ENCODE measurements at places on chromosomes 11 and 22.
A peak's percentile ranks its signal among the peaks of the same experiment; 100 is the strongest.

- no peak for DNase-seq
Observed at GRCh38 chr22:48053486-48053885, 1291.0 kb downstream of the TBC1D22A start.

DNA sequence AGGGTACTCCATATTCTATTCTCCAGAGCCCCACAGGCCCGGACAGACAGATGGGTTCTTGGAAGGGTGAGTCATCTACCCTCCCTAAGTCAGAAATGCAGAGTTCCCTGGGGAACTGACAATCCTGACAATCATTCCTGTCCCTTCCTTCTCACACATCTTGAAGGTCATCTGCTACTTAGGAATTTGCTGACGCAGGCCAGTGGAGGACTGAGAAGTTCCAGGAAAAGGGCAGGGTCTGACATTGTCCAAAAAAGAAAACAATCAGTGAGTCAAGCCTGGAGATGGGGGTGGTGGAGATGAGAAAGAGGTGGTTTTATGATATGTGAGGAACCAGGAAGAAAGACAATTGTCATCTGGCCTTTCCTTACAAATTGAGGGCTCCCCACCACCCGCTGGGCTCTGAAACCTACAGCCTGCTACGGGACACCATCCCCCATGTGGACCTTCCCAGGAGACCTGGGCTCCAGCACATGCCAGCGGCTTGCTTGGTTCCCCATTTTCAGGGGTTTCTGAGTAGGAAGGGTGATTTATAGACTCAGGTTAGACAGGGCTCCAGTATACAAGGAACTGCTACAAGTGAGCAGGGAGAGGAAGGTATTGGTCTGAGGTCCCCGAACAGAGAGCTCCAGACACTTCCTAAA is 12.9 kb downstream of the CD59 start:
- no peak for DNase-seq

DNA sequence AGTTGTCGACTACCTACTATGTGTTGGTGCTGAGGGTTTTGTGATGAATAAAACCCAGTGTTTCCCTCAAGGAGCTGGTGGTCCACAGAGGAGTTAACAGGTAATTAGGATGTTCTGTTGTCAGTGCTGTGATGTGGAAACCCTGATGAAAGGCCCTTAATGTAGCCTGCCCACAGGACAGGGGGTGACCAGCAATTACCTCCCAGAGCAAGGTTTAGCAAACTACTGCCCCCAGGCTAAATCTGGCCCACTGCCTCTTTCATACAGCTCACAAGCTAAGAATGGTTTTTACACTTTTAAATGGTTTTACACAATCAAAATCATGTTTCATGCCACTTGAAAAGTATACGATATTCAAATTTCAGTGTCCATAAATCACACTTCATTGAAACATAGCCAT is 536.2 kb downstream of the MIAT start:
- DNase-seq = no peak

GRCh38 chr22:49975543-49976389 is 15.2 kb downstream of the PIM3 start:
- DNase-seq = no peak

DNA sequence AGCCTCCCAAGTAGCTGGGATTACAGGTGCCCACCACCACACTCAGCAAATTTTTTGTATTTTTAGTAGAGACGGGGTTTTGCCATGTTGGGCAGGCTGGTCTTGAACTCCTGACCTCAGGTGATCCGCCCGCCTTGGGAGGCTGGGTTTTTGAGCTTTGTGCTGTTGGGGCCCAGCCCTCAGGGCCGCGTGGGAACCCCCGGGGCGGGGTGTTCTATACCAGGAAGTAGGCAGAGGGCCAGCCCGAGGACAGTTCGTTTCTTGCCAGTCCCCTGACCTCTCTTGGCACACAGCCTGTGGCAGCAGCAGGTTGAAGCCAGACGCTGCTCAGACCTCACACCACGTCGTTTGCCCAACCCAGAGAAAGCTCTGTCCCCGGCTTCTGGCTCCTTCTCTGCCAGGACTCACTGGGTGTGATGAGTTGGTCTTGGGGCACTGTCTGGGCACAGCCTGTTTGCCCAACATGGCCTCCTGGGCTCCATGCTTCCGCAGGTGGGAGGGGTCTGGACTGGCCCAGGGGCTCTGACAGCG is 24.9 kb upstream of the CHKA start:
- peak; percentile 56 for DNase-seq

- DNase-seq = no peak
Observed at GRCh38 chr11:70418130-70418529, 19.8 kb downstream of the CTTN start.

GRCh38 chr11:77073328-77074001 is 6.7 kb downstream of the CAPN5 start:
- DNase-seq = no peak

GRCh38 chr22:35506259-35506570 is 34.4 kb upstream of the RASD2 start:
- no peak for DNase-seq

DNA sequence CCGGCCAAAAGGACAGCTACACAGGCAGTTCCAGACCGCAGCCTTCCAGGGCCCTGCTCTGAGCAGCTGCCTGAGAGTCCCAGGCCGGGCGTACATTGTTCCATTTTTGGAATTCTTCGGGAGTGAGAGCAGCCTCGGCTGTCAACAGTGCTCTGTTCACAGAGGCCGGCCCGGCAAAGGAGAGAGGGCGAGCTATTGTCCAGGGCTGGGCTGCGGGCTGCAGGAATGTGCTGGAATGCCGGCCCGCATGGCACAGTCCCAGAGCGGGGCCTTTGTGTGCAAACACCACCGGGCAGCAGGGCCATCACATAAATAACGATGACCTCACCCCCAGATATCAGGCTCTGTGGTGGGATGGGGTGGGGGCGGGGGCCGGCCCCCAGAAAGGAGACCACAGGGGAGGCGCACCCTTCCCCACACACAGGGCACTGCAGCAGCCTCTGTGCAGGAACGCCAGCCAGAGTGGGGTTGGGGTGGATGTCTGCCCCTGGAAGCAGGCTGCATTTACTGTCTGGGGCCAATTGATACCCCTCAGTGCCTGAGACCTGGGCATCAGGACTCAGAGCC is 15.8 kb downstream of the LINC01488 start:
- DNase-seq = no peak

DNA sequence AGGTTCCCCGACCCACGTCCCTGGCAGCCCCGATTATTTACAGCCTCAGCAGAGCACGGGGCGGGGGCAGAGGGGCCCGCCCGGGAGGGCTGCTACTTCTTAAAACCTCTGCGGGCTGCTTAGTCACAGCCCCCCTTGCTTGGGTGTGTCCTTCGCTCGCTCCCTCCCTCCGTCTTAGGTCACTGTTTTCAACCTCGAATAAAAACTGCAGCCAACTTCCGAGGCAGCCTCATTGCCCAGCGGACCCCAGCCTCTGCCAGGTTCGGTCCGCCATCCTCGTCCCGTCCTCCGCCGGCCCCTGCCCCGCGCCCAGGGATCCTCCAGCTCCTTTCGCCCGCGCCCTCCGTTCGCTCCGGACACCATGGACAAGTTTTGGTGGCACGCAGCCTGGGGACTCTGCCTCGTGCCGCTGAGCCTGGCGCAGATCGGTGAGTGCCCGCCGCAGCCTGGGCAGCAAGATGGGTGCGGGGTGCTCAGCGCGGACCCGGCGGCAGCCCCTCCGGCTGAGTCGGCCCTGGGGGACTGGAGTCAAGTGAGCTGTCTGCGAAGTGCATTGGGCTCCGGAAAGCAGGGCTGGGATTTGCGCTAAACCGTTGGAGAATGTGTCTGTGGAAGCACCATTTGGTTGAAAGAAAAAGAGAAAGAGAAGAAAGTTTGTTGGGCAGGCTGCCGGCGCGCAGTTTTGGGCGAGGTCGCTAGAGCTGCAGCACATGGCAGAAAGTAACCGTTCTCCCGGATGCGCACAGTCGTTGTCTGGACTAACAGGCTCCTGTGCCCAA is at the start of gene CD44:
TSS of gene CD44 (plus strand) at position 229 of the 779 bp plus-strand sequence. CDS start at position 362, 133 bp downstream.
- no peak for DNase-seq

GRCh38 chr22:32897400-32897799 is 95.9 kb downstream of the TIMP3 start:
- DNase-seq = no peak

DNA sequence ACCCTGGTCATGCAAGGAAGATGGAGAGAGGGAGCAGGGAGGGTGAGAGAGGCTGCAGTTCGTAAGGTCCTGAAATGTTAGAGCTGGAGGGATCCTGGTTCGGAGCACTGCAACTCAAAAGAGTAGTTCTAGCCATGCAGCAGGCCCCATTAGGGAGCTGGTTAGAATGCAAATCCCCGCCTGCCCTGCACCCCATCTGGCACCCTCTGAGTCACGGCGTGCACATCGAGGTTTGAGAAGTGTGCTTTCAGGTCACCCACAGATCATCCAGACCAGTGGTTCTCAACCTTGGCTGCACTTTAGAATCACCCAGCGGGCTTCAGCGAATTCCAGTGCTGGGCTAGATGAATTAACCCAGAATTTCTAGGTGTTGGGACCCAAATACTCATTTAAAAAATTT is 48.2 kb downstream of the ST3GAL4 start:
- no peak for DNase-seq

DNA sequence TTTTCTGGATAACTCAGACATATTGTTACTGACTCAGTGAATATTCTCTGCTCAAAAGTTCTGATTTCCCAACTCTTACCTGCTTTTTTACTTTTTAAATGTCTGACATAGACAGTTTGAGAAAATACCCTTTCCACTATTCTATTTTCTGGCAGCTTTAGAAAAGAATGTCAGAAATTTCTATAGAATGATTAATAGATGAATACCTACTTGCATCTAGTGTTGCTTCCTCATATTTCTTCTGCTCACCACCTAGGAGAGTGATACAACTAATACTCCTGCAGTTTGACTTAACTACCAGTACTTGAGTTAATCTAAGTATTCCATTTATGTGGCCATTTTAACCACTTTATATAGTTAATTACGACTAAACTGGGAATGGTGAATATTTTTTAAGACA is 55.2 kb downstream of the KDM2A start:
- DNase-seq = no peak

DNA sequence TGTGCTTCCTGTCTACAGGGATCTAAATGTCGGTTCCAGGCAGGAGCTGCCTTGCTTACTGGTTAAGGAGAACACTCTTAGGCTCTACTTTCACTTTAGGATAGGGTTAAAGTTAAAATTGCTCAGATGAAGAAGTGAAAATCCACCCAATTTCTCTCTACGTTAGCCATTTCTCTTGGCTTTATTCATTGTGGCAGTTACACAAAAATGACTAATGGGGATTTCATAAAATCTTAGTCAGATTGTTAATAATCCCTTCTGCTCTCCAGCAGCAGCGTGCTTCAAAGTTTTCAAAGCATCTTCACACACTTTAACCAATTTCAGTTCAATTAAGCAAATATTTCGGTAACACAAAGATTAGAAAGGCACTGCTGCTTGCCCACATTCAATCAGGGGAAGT is 58.4 kb upstream of the RCN1 start:
- DNase-seq = no peak

DNA sequence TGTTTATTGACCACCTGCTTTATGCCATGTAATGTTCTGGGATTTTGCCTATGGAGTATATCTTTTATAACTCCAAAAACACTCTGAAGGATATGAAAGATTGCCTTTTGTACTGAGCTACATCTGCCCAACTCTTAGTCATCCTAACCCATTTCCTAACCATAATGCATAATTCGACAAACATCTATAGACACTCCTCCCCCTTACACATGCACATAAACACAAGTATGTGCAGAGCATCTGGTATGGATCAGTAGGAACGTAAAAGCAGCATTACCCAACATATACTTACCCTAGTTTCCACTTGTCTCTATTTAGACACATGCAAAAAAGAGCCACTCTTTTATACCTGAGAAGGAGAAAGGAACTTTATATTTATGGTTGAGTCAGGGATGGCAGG is 272.8 kb downstream of the FAM76B start:
- DNase-seq = no peak

- no peak for DNase-seq
Observed at GRCh38 chr22:44888491-44889254, 121.1 kb downstream of the PHF21B start.

GRCh38 chr11:74672332-74672955 is 58.8 kb downstream of the CHRDL2 start:
- DNase-seq = no peak

DNA sequence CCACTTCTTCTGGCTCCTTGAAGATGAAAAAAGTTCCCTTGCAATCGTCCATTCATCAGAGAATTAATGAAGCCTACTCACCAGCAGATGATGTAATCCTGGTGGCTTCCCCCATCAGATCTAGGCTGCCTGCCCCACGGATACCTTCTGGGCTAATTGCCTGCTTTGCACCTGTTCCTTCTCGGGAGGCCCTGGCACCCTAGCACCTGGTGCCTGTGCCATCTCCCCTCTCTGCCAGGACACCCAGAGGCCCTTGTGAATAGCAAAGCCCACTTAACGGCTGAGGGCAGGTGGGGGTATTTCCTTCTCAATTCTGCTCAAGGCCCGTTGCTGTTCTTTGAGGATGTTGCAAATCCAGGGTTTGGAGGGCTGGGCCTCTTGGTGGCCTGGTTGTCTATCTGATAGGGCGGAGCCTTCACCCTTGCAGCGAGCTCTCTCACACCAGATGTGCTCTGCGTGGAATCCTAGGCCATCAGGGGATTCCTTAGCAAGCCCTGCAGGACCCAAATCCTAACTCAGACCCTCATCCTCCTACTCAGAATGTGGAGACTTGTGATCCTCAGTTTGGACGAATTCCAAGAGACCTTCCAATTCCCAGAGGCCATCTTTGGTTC is at the start of gene LMO2:
TSS of gene LMO2 (minus strand) at position 363 of the 614 bp plus-strand sequence. CDS start 22,360 bp downstream, outside the sequence.
- DNase-seq = peak; percentile 56

GRCh38 chr11:73537969-73538368 is 59.9 kb downstream of the FAM168A start:
- DNase-seq = no peak

GRCh38 chr22:44363980-44364750 is 51.4 kb upstream of the SHISAL1 start:
- no peak for DNase-seq

- no peak for DNase-seq
Observed at GRCh38 chr11:17171916-17172315, 35.9 kb downstream of the PIK3C2A start.

DNA sequence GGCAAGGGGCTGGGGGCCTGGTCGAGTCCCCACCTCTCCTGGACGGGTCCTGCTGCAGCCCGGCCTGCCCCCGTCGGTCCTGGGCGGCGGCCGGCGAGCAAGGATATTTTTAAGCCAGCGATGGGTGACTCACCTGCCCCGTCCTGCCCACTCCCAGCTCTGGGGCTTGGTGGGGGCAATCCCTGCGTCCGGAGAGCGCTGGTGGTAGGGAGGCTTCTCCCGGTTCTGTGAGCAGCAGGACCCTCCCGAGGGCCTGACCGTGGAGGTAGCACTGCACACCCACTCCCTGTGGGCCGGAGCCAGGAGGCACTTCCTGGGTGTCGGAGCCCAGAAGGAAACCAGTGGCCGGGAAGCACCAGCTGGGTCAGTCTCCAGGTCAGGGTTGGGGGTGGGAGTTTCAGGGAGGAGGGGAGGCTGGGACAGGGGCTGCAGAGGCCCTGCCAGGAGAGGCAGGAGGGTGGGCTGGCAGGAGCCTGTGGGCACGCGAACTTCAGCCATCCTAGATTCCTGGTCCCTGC is 467 bp downstream of the EPS8L2 start:
- DNase-seq = no peak

- DNase-seq = no peak
Observed at GRCh38 chr22:18067121-18067520, 10.7 kb upstream of the PEX26 start.

GRCh38 chr11:106937111-106937510 is 81.2 kb downstream of the GUCY1A2 start:
- no peak for DNase-seq

GRCh38 chr11:109972181-109972715 is 120.9 kb upstream of the ZC3H12C start:
- DNase-seq = no peak

All from NCI-H1092 (cell line).